ENCODE measurements at places on chromosomes 2 and 18.

GRCh38 chr2:131105156-131105949 is at the start of gene PLEKHB2:
TSS of gene PLEKHB2 (plus strand) at chr2:131105336. CDS start at chr2:131120942, 15,606 bp downstream.
- peak; percentile 56 for DNase-seq

GRCh38 chr2:198901894-198902293 is 555.8 kb downstream of the SATB2 start:
- DNase-seq = no peak

DNA sequence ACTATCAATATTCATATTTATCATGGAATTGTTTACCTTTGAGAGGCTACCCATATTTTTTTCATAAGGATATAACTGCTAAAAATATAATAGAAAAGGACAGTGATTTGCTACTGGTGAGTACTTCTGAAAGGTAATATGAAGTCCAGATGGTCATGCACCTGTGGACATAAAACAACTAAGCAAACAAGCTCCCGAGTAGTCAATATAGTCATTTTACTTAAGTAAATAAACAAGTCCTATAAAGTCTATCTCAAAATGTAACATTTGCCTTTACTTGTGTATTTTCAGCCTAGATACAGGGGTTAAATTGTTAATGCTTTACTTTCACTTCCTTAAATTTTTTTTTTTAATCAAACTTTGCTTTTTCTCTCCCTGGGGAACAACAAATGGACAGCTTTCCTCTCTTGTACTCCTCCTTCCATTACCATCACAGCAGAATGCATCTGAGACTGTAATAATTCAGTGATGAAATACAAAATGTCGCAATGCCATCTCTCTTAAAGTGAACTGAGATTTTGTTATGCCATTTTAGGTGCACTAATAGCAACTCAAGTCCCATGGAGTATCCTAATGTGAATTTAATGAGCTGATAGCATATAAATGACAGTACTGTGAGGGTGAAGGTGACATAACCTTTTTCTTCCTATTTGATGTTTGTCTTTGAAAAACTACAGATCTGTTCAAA is 1325.4 kb upstream of the ZEB2 start:
- no peak for DNase-seq

DNA sequence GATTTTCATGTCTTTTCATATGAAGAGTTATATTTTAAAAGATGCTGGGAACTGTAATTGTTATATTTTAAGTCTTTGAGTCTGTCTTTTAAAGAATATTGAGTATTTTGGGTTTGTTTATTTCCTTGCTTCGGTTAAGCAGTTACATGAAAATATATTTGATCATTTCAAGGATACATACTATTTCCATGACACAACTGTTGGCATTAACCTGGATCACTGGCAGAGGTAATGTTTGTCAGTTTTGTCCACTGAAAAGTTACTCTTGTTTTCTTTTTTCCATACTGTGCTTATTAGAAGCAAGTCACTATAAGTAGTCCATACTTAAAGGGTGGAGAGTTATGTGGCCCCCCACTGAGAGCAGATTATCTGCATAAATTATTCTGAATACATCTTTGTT is 1142.0 kb upstream of the TMEFF2 start:
- DNase-seq = no peak

- no peak for DNase-seq
Measured at GRCh38 chr2:197286805-197287595, 23.6 kb downstream of the ANKRD44 start.

DNA sequence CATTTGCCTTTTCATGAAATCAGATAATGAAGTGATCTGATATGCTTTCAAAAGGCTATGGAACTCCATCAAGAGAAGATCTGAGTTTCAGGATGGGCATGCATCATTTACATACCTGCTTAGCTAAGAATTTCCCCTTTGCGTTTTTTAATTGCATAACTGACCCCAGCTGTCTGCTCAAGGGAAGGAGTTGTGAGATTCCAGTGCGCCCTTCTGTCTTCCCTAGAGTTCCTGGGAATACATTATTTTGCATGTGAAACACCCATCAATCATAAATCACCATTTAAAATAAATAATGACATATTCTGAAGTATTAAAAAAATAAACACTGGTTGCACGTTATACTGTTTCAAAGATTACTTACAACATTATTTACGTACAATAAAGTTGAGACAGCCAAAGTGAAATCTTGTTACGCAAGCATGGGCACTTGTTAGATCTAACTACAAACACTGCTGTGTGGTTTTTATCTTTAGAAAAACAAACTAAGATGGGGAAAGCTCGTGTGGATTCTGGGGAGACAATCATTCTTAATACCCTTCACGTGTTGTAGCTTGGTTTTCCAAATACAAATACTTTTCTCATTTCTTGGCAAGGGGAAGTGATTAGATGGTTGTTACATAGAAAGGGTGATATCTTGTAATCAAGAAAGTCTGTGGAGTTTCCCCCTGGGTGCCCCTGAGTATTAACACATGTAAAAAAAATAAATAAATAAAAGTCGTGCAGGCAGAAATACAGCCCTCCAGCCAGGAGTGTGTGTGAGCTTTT is 125.7 kb upstream of the LMAN1 start:
- no peak for DNase-seq

DNA sequence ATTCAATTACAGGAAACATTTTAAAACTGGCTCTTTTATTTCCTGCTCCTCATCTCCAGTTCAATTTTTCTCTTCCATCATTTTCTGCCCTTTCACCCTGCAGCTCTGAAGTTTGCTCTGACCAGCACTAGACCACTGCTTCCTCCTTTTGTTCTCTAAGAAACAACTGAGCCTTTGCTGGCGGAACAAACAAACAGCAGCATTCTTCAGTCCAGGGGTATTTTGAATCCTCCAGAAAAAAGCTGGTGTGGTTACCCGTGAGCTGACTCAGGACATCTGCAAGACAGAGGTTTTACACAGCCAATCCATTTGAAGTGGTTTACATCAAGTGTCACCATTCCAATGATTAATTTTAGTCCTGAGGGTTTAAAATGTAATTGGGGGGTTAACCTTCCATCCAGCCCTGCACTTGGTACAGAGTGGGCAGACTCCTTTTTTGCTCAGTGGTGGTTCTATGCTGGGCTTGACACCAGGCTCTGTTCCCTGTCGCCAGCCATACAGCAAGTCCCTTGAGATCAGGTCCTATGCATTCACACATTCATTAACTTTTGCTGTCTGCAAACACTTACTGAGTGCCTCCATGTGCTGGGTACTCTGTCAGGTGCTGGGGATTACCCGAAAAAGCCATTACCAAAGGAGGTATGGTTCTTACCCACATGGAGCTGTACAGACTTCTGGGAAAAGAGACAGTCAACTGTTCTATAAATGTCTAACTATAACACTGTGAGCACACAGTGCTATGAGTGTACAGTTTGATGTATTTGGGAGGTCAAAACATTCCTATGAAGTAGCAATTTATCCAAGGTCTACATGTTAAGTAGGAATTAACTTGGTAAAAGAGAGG is 909.4 kb upstream of the GYPC start:
- no peak for DNase-seq

Measured in cortex of kidney (tissue), 1 donor.